ENCODE measurements at places on chromosomes 1 and 21. TPM values are rescaled to one million over a fixed set of nuclear protein-coding genes. Genes with fewer than 3 reads are reported as not detected.

GRCh38 chr1:47388891-47389238, 27.2 kb upstream of the FOXE3 start:
- DNase-seq, result peak; percentile 72

DNA sequence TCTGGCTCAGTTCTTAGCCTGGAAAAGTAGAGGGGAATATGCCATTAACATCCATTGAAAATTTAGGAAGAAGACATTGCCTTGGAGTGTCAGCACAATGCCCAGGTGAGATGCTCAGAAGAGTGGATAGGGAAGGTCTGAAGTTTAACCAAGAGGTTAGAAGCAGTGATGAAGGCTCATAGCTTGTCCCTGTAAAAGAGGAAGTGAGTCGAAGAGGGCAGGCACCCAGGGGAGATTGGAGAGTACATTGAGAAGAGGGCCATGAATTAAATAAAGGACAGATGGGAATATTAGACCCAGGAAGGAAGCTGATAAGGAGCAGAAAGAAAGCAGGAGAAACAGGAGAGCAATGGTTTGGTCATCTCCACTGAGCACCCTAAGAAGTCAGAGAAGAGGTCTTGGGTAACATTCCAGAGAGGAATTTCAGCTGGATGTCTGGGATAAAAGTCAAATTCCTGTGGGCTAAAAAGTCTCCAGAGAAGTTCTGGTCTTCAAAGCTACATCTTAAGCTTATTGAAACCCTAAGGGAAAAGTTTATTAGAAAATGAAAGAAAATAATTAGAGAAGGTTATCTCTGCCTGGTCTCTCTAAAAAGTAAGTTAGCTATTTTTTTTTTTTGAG, 17.3 kb downstream of the C8B start:
- peak; percentile 80 for DNase-seq

GRCh38 chr1:160214481-160215140, 9.4 kb downstream of the PEA15 start:
- DNase-seq, result no peak

- DNase-seq, result no peak
Measured at GRCh38 chr1:41658431-41659158, 174.1 kb upstream of the EDN2 start.

DNA sequence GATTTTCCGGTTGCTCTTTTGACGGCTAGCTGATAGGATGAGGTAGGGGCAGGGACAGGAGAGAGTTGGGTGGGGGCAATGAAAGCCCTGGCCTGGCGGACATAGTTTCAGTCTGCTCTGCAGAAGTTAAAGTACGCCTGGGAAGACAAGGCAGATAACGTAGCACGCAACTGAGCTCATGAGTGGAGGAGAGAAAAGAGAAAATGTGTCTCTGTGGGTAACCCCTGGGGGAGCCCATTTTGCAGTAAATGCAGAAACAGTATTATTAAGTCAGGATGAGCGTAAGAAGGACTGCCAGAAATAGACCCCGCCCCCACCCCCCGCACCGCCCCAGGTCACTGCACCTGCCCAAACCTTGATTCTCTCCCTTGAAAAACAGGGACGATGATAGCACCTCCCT, 51.7 kb upstream of the TARBP1 start:
- DNase-seq, result no peak

- no peak for DNase-seq
Measured at GRCh38 chr1:85838238-85838637, 130.0 kb upstream of the ZNHIT6 start.

DNA sequence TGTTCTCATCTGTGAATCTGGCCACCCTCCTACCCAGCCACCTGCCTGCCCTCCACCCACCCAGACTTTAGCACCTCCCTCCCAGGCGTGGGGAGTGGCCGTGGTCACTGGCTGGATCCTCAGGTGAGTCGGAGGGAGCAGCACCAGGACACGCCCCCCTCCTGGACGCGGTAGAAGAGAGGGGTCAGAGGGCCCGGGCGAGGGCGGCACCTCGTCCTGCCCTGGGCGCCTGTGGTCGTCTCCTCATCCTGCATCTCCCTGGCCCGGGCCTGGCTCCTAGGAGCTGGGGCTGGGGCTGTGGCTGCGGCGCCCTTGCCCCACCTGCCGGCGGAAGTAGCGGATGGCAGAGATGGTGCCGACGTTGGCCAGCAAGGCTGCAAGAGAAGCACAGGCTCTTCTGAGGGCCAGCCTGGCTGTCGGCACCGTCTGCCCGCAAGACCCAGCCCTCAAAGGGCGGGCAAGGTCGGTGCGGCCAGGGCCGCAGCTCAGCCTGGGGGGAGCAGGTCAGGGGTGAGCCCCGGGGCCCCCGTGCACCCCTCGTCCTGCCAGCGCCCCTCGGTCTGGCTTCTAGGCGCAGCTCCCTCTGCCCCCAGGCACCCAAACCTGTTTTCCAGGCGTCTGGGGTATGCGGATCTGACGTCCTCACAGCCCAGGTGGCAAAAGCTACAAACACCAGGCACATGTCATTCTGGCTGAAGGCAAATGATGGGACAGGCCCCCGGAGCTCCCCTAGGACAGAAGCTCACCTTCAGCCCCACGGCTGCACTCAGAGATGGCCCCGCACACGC, 5.8 kb downstream of the PERM1 start:
- DNase-seq, result peak; percentile 16

- no peak for DNase-seq
Measured at GRCh38 chr1:7501723-7502603, 269.1 kb upstream of the VAMP3 start.

HES3 gene
- not detected for total RNA-seq

PLPPR4 gene
- total RNA-seq, result 2.8 TPM

INAVA gene
- total RNA-seq, result not detected

Data from fibroblast of the aortic adventitia (primary cell).